ENCODE measurements at places on chromosomes 1 and 21.

DNA sequence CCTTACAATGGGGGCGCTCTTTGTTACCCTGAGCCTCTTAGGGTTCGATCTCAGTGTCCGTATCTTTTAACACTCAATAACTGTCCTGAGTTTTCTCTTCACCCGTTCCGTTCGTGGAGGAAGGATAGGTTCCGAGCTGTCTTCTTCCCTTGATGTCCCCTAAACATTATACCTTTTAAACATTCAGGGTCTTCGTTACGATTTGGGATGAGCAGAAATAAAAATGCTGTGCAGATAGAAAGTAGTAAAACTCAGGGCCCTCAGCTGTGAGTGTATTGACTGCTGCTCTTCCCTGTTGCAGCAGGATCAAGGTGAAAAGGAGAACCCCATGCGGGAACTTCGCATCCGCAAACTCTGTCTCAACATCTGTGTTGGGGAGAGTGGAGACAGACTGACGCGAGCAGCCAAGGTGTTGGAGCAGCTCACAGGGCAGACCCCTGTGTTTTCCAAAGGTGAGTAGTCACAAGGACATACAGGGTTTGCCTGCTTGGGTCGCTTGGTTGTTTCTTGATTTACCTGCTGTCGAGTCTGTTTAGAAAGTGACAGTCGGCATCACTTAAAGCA, 784 bp downstream of the RPL11 start:
- DNase-seq = peak; percentile 11

- DNase-seq = no peak
These were observed 781 bp upstream of the METTL13 start for GRCh38 chr1:171780583-171781175.

GRCh38 chr1:177525176-177525575, 354.4 kb downstream of the BRINP2 start:
- DNase-seq = no peak

- peak; percentile 17 for DNase-seq
These were observed 2.1 kb downstream of the C1orf21 start for GRCh38 chr1:184388971-184389370.

- DNase-seq = no peak
These were observed 199.2 kb downstream of the GRIK3 start for GRCh38 chr1:36835017-36835695.

DNA sequence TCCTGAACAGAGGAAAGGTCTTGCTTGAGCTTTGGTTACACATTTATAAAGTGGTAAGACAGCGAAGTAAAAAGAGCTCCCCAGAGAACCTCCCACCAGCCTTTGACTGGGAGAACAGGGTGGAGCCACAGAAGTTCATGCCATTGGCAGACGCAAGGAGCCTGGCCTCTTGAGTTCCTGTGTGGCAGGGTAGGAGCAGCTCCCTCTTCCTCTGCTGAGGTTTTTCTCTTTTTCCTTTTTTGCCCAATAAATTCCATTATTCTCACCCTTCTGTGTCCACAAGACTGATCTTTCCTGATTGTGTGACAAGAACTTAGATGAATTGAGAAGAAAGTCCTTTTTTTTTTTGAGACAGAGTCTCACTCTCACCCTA, 4.3 kb downstream of the THEM4 start:
- DNase-seq = peak; percentile 73

GRCh38 chr1:230976360-230976759, 2.3 kb downstream of the TTC13 start:
- DNase-seq = no peak

GRCh38 chr21:15134701-15135470, 70.1 kb upstream of the NRIP1 start:
- DNase-seq = no peak

GRCh38 chr1:59199719-59200376, 97.0 kb upstream of the FGGY start:
- DNase-seq = no peak

DNA sequence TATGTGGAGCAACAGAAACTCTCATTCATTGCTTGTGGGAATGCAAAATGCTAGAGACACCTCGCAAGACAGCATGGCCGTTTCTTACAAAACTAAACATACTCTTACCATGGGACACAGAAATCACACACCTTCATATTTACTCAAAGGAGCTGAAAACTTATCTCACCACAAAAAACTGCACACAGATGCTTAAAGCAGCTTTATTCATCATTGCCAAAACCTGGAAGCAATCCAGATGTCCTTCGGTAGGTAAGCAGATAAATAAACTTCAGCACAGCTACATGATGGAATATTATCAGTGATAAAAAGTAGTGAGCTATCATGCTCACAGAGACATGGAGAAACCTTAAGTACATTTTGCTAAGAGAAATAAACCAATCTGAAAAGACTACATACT, 124.3 kb downstream of the RERE start:
- no peak for DNase-seq

Data from CD4-positive, alpha-beta T cell treated with Interleukin-10 for 1 hour (primary cell).